ENCODE measurements at places on chromosomes 1 and 21. TPM values are rescaled to one million over a fixed set of nuclear protein-coding genes. Genes with fewer than 3 reads are reported as not detected.

DNA sequence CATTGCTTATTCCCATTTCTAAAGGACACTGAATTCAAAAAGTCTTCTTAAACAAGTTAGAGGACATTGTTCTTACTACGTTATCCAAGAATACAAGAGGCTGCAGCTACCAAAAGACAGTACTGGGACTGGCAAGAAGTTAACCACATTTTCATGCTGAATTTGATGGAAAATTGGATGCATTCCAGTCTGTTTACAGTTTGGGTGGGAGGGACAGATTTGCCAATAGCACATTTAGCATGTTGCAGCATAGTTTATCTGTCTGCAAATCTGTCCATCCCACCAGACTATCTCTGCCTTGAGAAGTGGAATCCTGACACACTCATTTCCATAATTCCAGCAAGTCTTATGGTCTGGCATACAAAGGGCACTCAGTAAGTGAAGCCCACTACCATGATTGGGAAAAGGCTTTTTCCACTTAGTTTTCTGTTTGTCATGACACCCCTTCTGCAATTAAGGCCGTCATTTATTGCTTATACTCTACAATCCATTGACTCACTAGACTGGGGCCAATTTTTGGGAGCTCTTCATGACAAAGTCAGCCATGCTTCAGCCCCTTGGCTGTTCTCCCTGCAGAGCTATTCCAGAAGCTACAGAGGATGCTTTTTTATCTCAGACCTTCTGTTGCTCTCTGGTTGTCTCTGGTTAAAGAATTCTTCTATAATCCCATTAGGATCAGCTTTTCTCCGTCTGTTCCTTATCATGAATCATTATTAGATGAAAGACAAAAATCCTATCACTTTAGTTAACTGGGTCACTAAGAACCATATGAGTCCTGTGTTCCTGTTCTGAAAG, 355.8 kb upstream of the PTBP2 start:
- DNase-seq = no peak

- no peak for DNase-seq
Observed at GRCh38 chr1:22745669-22746585, 35.3 kb downstream of the EPHB2 start.

DNA sequence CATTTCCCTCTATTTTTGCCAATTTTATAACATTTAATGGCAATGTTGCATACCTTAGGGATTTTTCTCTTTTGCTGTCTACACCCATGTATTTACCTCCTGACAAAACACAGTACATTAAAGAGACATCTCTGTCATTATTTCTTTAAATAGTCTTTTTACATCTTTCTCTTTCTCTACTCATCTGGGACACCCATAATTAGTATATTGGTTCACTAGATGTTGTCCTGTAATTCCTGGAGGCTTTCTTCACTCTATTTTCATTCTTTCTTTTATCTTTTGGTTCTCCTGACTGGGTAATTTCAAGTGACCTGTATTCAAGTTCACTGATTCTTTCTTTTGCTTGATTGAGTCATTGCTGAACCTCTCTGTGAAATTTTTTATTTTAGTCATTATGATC, 74.3 kb downstream of the FCRL5 start:
- DNase-seq = no peak

DNA sequence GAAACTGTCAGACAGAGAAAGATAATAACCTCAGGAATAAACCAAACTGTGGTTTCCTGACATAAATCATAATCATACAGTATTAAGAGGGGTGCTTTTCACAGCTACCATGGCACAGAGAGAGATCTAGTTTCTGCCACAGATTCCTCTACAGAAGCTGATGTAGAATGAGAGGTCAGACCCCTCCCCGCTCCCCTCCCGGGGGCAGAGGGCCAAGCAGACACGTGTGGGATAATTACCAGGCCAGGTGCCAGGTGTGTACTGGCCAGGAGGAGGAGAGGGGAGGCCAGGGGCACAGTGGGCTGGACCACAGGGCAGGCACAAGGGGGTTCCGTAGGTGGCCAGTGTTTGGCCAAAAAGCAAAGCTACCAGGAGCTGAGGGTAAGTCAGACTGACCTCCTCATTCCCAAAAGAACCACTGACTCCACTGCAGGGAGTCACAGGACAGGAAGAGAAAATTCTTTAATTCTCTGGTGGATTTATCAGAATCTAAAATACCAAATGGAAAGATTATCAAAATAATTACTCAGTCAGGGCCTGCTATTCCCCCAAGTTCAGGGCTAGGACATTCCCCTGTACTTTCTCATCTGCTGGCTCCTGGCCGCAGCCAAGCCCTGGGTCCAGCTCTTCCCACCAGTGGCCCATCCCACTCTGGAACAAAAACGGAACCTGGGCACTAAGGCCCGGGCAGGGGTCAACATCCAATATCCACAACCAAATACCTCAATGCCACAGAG, 30.0 kb downstream of the C2CD2 start:
- no peak for DNase-seq

- no peak for DNase-seq
Observed at GRCh38 chr1:86085741-86086409, 70.7 kb downstream of the COL24A1 start.

FCGR3B gene
- not detected for total RNA-seq

ATP1A2 gene
- total RNA-seq = 18.3 TPM
